ENCODE measurements at places on chromosomes 3 and 15.

- DNase-seq: peak; percentile 61
These were observed 69.7 kb upstream of the LRRFIP2 start for GRCh38 chr3:37243820-37244748.

GRCh38 chr3:101063401-101063800, 70.2 kb upstream of the ABI3BP start:
- no peak for DNase-seq

DNA sequence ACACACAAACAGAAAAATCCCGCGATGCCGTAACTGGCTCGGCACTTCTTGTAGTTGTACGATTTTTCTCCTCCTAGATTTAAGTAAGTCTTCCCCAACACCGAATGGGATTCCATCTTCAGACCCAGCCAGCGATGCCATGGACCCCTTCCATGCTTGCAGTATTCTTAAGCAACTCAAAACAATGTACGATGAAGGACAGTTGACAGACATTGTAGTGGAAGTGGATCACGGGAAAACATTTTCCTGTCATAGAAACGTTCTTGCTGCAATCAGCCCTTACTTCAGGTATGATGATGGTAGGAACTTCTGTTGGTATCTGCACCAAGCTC, 763 bp downstream of the KBTBD8 start:
- no peak for DNase-seq

GRCh38 chr15:73922186-73923151, 3.8 kb upstream of the LOXL1 start:
- DNase-seq: no peak

DNA sequence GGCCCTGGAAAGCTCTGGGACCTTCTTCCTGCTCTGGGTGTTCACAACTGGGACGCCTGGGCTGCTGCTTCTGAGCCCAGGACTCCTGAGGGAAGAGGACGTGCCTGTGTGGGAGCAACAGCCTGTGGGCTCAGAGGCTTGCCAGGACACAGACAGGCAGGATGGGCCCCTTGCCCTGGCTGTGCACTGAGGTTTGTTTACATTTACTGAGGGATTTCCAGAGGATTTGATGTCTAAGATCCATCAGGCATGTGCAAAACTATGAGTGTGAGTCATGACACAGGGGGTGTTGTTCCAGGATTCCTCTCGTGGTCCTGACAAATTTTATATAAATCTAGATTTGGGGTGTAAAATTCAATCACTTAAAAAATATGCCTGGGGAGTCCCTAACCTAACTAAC, 10.6 kb downstream of the CCR9 start:
- no peak for DNase-seq

DNA sequence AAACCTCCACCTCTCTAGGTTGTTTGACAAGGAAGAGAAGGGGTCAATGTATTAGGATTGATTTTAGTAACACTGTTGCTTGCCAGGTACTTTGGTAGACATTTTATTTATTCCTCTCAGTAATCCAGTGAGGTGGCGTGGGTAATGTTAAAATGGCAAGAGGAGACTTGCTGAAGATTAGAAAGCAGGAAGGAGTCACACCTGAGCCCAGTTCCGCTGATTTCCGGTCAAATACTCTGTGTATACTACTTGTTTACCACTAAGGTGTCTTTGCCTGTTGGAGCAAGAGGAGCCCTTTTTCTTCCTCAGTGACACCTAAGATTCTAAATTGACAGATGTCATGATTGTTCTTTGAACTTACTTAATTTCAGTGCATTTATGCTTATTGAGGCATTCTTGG, 1.7 kb downstream of the OXNAD1 start:
- DNase-seq: no peak

DNA sequence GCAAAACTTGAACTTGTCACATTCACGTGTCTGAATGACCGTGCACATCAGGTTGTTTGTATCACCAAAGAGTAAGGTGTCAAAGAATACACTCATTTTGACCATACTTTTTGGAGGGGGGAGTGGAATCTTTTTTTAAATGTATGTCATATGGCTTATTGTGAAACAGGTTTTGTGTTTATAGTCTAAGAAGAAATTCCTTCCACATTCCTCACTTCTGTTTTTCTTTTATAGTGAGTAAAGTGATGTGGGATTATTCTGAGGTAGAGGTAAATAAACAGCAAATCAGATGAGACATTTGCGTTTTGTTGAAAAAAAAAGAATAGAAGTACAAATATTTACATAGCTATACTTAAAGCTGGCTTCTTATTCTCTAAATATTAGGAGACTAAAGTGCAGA, 33.0 kb downstream of the SRP14 start:
- no peak for DNase-seq

GRCh38 chr15:45262906-45263461, 10.9 kb downstream of the SLC28A2 start:
- no peak for DNase-seq

- no peak for DNase-seq
These were observed 10.2 kb upstream of the ITPKA start for GRCh38 chr15:41483519-41483918.
